ENCODE measurements at places on chromosomes 4 and X.
A peak's percentile ranks its signal among the peaks of the same experiment; 100 is the strongest.

GRCh38 chr4:57410331-57411052 lies 300.3 kb upstream of the IGFBP7 start:
- DNase-seq = no peak

DNA sequence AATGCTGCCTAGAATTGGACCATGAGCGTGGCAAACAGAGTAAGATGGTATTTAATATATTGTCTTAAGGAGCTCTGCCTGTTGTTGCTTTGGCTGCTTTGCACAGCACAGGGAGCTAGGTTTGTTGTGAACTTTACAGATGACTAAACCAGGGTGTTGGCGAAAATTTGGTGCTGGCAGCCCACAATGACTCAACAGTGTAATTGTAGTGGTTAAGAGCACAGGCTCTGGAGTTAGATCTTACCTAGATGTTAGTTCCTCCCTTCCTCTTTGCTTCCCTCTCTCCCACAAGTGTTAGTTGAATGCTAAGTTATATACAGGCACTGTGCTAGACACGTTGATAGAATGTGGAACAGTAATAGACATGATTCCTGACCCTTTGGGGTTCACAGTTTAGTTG lies 128.9 kb upstream of the TRPC5 start:
- DNase-seq = no peak

- DNase-seq = no peak
Measured at GRCh38 chr4:122552898-122553297, 68.0 kb downstream of the IL21 start.

GRCh38 chrX:118727686-118728339 lies 407 bp downstream of the IL13RA1 start:
- no peak for DNase-seq

DNA sequence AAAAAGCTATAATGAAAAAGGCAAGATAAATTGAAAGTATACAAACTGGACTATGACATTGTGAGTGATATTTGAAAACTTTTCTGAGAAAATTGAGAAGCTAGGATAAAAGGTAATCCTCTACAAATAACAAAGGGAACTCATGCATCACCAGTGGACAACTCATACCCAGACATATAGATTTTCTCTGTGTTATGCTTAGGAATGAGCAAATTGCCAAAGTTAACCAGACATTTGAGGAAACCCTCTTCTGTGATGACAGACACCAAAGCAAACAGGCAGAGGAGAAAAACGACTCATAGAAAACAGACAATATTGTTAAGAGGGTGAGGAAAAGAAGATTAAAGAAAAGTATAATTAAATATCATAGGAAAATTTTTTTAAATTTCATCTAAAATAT lies 186.5 kb downstream of the MAB21L2 start:
- DNase-seq = no peak

GRCh38 chr4:54238389-54238788 lies 9.3 kb downstream of the PDGFRA start:
- no peak for DNase-seq

- DNase-seq = no peak
Measured at GRCh38 chr4:122010610-122011009, 58.8 kb upstream of the TRPC3 start.

GRCh38 chr4:146520896-146521540 lies 722 bp downstream of the SLC10A7 start:
- DNase-seq = peak; percentile 37

DNA sequence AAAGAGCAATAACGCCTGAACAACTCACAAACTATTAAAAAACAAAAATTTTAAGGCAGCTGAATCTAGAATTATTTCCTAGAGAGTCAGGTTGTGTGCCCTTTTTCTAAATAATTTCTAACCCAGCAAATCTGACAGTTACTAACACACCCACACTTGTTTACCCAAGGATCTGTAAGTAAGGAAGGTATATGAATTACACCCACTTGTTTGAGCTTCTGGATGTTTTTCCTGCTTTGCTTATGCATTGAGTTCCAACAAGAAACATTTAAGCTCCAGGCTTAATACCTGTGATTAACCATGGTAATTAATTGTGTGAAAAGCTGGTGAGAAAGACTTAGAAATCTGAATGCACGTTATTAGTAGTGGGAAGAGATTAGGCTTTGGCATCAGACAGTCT lies 1.5 kb downstream of the NIPAL1 start:
- no peak for DNase-seq

DNA sequence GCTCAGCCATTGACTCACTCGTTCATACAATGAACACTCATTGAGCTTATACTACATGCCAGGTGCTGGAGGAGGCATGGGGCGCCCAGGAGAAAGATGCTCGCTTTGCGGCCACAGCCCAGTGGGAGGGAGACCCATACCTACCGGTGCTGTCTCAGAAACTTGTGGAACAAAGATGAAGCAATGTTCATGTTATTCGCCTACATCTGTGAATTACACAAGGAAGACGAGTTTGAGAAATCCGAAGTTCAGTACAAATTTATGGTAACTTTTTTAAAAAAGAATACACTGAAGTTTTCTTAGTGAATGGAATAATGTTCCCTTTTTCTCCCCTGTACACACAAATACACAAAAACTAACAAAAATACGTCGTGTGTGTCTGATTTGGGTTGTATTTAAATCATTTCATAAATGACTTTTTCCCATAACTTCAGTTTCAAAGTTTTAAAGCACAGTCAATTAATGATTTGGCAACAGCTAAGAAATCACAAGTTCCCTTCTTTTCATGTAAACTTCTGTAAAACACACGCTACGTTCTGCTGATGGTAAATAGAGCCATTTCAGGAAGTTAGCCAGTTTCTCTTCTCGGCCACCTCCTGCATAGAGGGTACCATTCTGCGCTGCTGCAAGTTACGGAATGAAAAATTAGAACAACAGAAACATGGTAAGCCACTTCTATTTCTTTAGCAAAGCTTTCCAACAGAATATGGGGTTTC lies at the start of gene TLR8:
Gene TLR8, plus strand, starts transcription at position 575 of the 716 bp plus-strand sequence. Its CDS starts 87 bp downstream, at position 662.
- DNase-seq = no peak

- DNase-seq = peak; percentile 72
Measured at GRCh38 chr4:146521541-146522097, at the start of gene SLC10A7. TSS of gene SLC10A7 (minus strand) at chr4:146521940. CDS start at chr4:146521717, 223 bp downstream.

- DNase-seq = no peak
Measured at GRCh38 chr4:96524311-96524875, 684.5 kb downstream of the PDHA2 start.

DNA sequence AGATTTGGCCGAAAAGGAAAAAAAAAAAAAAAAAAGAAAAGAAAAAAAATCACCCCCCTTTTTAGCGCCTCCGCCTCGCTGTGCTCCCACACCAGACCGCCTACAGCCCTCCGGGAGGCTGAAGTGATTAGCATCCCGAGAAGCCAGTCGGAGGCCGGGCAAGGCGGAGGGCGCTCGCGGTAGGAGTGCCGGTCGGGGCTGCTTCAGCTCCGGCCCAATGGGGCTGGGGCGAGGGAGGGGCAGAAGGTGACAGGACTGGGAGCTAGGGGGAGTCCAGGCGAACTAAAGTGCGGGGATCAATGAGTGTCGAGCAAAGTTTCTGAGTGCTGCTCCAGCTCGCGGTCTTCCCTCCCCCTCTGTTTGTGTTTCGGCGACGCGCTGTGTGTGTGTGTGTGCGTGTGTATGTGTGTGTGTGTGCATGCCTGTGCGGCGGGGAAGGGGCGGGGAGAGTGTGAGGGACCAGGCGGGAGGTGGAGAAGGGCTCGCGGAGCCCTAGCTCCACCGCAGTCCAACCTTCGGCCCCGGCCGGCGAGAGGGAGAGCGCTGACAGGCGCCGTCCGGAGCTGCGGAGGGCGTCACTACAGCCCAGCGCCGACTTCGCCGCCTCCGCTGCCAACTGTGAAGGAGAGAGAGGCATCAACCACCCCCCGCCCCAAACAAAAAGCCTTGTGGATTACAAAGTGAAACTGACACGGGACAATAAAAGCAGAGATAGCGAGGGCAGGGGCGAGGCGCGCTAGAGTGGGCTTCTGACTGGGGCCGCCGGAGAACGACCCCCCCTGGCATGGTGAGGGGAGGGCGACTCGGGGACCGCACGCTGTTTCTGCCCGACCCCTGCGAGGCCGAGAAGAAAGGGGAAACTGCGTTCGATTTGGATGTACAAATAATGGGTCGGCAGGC lies at the start of gene FAT4:
Gene FAT4, plus strand, starts transcription at position 280 of the 900 bp plus-strand sequence. CDS start 1,457 bp downstream, outside the sequence.
- peak; percentile 76 for DNase-seq

DNA sequence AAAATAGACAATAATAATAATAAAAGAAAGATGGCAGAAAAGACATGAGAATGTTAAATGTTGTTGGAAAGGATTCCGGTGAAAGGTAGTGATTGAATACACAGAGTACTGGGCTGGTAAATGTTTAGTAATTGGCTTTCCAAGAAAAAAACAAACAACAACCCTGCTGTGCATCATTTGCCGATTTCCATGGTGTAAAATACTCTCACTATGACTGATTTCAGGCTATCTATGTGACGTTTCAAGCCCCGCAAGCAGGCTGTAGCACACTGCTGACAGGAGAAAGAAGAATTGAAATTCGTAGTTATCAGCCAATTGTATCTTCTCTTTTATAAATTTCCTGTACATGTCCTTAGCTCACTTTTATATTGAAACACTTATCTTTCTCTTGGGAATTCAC lies 13.6 kb upstream of the SEPTIN6 start:
- no peak for DNase-seq

DNA sequence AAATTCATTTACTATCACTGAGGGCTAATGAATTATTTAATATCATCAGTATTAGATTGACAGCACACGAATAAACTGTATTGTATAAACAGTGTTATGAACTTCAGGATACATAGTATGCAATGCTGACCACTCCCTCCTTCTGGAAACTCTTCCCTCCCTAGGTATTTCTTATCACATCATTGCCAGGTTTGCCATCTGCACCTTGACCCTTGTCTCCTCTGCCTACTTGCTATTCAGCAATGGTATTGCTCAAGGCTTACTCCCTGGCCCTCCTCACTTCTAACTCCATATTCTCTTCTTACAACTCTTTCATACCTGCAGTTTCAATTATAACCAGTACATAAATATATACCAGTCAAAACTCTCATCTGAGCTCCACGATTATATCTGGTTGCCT lies 38.9 kb downstream of the ATP8A1 start:
- no peak for DNase-seq

- no peak for DNase-seq
Measured at GRCh38 chr4:84874619-84875018, 91.9 kb downstream of the WDFY3 start.

GRCh38 chr4:169246957-169247396 lies 23.8 kb downstream of the SH3RF1 start:
- no peak for DNase-seq

DNA sequence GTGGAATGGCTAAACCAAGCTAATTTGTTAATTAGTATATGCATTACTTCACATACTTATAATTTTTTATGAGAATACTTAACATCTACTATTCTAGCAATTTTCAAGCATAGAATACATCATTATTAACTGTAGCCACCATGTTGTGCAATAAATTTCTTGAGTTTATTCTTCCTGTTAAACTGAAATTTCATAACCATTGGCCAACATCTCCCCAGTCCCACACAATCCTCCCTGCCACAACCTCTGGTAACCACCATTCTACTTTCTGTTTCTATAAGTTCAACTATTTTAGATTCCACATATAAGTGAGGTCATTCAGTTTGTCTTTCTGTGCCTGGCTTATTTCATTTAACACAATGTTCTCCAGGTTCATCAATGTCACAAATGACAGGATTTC lies 208.5 kb downstream of the PPP4R3C start:
- no peak for DNase-seq

GRCh38 chr4:150299816-150300215 lies 221.6 kb downstream of the DCLK2 start:
- no peak for DNase-seq

GRCh38 chr4:157582141-157582540 lies 361.6 kb downstream of the GRIA2 start:
- DNase-seq = no peak

GRCh38 chr4:39987485-39987884 lies 9.8 kb upstream of the PDS5A start:
- no peak for DNase-seq

GRCh38 chr4:172725581-172725980 lies 443.0 kb upstream of the GALNT7 start:
- no peak for DNase-seq

DNA sequence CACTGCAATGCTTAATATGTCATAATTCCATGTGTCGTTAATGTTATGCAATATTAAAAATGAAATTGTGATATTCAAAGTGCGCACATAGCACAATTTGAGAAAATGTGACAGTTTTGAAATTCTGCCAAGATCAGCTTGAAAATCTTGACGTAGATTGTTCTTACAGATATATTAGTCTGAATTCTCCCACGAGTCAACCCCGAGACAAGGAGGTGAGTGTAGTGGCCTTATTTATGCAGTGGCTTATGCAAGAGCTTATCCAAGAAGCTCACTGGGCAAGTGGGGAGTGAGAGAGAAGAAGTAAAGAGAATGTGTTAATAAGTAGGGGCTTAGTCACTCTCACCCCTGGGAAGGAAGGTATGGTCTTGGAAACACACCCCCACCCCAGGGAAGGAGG lies 286.1 kb upstream of the STS start:
- no peak for DNase-seq

DNA sequence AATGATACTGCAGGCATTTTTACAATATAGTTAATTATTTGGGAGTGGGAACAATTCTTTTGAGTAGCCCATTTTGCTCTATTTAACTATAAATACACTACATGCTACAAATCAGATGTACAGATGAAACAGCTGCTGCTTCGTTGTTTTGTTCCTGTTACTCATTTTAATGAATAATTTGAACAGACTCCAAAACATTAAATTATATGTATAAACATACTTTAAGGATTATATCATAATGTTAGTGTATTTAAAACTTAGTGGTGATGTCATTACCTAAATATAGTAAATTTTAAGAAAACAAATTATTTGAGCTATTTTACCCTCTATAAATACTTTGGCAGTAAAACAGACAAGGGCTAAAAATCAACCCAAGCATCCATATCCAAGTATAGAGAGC lies 60.7 kb downstream of the GAB1 start:
- no peak for DNase-seq

DNA sequence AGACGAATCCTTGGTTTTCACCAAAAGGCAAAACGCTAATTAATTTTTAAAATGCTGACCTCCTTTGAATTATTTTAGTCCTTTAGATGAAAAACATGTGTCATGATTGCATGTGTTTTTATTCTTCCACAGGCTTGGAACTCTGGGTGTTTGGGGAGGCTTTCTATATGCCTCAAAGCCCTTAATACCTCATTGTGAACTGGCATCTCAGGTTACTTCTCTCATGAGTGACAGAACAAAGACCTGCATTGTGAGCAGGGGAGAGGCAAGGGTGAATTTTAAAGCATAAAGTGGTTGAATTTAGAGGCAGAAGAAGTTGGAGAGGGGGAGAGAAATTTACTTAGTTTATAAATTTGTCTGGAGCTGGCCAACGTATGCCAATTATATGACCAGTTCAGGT lies 119.5 kb downstream of the ARSF start:
- no peak for DNase-seq

- no peak for DNase-seq
Measured at GRCh38 chr4:183318656-183319055, 1.4 kb downstream of the CLDN22 start.
